ENCODE measurements at places on chromosomes 12 and 14.

DNA sequence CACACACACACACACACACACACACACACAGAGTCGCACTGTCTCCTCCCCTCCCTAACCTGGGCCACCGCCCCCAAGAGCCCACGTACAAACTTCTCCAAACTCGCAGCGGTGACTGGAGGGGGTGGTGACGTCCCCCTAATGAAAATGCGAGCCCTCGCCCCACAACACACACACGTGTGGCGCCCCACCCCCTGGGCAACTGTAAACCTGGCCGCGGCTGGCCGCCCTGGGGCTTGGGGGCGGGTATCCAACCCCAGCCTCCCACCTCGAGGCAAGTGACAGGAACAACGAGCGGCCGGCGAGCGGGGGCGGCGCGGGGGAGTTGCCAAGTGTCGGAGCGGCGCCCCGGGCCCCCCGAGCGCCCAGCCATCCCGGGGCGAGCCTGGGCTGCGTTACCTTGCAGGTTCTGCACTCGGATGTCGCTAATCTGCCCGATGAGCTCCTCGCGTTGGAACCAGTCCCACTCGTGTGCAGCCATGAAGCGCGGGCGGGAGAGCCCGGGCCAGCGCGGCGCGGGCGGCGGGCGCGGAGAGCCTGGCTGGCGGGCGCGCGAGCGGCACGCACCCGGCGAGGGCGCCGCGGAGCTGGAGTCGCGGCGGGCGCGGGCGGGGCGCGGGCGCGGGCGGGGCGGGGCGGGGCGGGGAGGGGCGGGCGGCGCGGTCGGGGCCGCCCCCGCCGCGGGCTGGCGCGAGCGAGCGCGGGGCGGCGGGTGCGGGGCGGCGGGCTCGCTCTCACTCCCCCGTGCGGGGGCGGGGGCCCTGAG lies at the start of gene CLMN:
Gene CLMN, minus strand, starts transcription at position 597 of the 766 bp plus-strand sequence. Its CDS starts 116 bp downstream, at position 481.
- peaks cover 45% of the 10 kb centered on the region for H3K4me1 ChIP-seq
- H3K4me3 ChIP-seq, result peak within 1 kb of the TSS; percentile 96
- peak; percentile 44 for DNase-seq
- H3K36me3 ChIP-seq, result no peaks in the 10 kb centered on the region

DNA sequence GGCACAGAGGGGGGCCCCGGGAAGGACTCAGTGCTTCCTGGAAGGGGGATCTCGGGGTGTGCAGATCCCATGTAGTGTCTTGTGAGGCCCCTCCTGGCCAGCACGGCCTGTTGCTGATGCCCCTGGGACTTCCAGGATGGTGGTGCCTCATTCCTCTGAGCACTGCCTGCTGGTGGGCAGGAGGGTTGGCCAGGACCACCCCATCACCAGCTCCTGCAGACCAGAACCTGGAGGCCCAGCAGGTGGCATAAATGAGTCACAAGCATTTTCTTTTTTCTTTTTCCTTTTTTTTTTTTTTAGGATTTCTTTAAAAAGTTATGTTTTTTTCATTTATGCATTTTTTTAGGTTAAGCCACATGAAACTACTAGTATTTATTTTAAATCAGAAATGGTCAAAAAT lies 8.0 kb downstream of the MMP17 start:
- H3K27ac ChIP-seq, result no peak overlapping the region
- no peaks in the 10 kb centered on the region for H3K36me3 ChIP-seq
- H3K4me1 ChIP-seq, result peaks cover 9% of the 10 kb centered on the region
- H3K4me3 ChIP-seq, result no peak overlapping the region
- peaks cover 48% of the 10 kb centered on the region for H3K27me3 ChIP-seq
- no peak for DNase-seq

DNA sequence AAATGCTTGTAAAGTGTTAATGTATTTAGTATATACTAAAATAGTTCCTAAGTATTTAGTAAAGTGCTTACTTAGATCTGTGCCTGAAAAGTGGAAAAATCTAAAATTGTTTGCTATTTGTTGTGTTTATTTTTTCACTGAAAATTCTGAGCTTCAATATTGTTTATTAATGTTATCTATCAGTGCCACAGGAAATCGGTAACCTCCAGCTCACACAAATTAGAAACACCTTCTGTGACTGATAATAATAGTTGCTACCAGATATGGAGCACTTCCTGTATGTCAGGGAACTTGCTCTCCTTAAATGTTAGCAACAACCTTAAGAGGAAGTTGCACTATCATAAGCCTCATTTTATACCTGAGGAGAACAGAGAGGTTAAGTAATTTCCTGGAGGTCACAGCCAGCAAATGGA lies 723 bp upstream of the LRP10 start:
- no peaks in the 10 kb centered on the region for H3K27me3 ChIP-seq
- DNase-seq, result no peak
- H3K36me3 ChIP-seq, result peaks cover 28% of the 10 kb centered on the region
- H3K4me1 ChIP-seq, result peaks cover 44% of the 10 kb centered on the region

DNA sequence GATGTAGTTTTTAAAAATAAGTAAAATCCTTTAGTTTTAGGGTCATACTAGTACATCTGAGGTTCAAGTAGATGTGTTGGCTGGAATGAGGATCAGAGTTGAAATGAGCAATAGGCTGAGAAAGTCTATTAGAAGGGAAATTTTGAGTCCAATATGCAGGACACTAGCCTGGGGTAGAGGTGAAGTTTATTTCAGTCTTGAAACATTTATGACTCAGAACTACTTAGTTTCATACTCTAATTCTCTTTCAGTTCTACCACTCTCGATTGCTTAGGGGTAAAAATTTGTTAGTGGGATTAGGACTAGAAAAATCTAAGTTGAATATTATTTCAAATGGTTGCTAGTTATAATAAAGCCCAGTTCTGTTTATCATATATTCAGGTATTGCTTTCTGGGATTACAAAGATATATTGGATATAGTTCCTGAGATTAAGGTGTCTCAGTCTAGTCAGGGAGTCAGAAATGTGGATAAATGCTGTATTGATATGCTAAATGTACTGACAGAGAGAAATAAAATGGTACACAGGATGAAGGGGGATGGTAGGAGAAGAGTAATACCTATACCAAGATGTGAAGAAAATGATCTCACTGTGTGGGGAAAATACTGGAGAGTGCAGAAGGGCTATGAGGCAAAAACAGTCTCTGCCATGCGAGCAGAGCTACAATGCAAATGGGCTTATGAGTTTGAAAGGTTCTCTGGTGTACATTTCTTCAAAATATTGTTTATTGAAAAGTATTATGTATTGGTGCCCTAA lies 395.8 kb upstream of the FBXO33 start:
- no peak overlapping the region for H3K27ac ChIP-seq
- no peak overlapping the region for H3K4me3 ChIP-seq
- H3K27me3 ChIP-seq, result no peaks in the 10 kb centered on the region
- no peak for DNase-seq
- H3K4me1 ChIP-seq, result no peaks in the 10 kb centered on the region
- H3K36me3 ChIP-seq, result no peaks in the 10 kb centered on the region

All from left ventricle myocardium inferior (tissue), 1 donor.